ENCODE measurements at places on chromosomes 2 and 18.

GRCh38 chr2:188569431-188570165 lies 277.9 kb downstream of the GULP1 start:
- peak; percentile 11 for DNase-seq

DNA sequence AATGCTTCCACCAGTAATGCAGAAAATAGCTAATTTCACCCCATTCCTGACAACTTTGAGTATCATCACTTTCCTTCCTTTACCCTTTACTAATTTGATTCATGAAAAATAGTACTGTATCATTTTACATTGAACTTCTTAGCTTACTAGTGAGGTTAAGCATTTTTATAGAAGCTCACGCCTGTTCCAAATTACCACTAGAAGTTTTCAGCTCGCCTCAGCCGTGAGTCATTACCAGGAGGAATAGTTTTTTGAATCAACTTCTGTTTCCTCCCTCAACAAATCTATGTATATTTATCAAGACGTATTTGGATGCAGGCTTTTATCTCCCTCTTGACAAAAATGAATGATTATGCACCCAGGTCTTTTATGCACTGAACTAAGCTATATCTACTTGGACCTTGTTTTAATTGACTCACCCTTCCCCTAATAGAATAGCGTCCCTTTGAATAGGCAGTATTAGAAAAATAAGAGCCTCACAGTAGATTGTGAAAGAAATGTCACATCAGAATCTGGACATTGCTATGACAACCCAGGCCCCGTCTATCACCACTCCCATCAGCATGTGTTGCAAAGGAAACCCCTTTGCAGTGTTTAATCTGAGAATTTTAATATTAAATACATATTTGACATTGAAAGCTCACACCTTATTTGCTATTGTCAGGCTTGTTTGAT lies 207.4 kb upstream of the NRP2 start:
- DNase-seq = no peak

- no peak for DNase-seq
Measured at GRCh38 chr2:207233731-207234130, 68.0 kb upstream of the KLF7 start.

- peak; percentile 8 for DNase-seq
Measured at GRCh38 chr18:35778850-35779627, 193.4 kb upstream of the RMP24 start.

- no peak for DNase-seq
Measured at GRCh38 chr2:200337621-200338020, 31.1 kb downstream of the SPATS2L start.

DNA sequence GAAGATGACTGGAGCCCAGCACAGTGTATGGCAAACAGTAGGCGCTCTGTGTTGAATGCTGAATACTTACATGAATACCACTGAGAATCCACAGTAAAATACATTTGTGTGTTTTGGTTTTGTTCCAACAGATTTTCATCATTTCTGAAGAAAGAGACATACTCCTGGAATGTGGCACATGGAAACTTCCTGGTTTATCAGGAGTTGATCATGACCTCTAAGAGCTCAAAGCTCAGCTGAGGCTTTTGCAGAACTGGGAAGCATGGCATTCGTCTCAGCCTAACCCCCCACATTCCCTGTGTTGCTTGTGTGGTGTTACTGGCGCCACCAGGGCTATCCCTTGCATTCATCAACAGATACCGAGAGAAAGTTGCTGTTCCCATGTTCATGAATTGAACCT lies 316.9 kb upstream of the REV1 start:
- DNase-seq = no peak

DNA sequence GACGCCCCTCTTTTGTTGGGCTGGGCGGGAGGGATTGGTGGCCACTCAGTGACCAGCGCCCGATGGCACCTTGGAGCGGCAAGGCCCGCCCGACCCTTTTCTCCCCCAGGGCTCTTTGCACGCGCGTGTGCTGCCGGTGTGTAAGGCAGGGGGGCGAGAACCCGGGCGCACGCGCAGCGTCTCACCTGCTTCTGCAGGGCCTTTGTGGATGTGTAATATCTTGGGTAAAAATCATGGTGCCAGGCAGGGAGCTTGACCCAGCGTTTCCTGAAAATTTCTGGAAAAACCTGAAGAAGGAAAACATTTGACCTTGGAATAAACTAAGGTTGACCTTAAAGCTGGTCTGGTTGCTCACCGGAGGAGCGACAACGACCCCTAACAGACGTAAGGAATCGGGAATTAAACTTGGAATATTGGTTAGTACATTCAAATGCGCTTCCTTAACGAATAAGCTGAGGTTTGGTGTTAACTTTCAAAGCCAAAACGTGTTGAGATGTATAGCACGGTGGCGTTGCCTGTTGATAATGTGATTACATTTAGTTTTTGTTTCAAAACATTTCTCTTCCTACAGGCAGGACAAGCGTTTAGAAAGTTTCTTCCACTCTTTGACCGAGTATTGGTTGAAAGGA lies 438 bp downstream of the HSPE1 start:
- peak; percentile 65 for DNase-seq

DNA sequence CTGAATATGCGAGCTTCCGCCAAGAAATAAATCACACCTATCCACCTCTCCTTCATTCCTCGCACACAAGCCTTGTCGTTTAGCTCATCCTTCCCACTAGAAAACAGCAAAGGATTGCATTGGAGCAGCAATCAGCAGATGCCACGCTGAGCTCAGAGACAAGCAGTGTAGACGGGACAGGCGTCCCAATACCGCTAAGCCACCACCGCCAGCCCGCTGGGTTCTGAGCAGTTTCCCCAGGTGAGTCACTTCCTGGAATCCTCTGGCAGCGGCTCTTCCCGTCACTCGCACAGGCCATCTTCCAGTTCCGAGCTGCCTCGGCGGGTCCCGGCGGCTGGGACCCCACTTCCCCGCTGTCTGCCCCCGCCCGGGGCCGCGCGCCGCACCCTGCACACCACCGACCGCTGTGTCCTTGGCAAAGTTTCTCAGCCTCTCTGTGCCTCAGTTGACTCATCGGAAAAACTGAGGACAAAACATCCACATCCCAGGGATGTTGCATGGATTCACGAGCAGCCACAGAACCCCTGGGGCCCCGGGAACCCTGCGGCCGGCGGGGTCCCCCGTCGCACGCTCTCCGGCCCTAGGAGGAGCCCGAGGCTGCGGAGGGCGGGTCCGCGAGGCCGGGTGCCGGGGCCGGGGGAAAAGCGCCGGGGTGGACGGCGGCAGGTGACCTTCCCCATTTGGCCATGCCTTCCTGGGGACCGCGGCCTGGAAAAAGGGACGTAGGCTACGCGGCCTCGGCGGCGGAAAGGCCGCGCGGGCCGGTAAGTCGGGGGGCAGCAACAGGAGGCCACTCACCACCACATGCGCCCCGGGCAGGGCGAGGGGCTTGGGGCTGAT lies 573 bp downstream of the KDSR start:
- peak; percentile 39 for DNase-seq

Measured in eye (tissue), 1 donor.